SJCRH30 (cell line): ENCODE measurements at places on chromosomes 13 and 19. TPM values are rescaled to one million over a fixed set of nuclear protein-coding genes. Genes with fewer than 3 reads are reported as not detected.

GRCh38 chr19:18762125-18763023 is 28.7 kb downstream of the COMP start:
- H3K27ac ChIP-seq = 0 out of 2 replicates have a peak overlapping the region, but pooled peaks have one; percentile 15
- H3K4me3 ChIP-seq = peak overlapping the region; percentile 29
- H3K27me3 ChIP-seq = no peaks in the 10 kb centered on the region
- peaks cover 43% of the 10 kb centered on the region for H3K4me1 ChIP-seq
- no peaks in the 10 kb centered on the region for H3K36me3 ChIP-seq

DNA sequence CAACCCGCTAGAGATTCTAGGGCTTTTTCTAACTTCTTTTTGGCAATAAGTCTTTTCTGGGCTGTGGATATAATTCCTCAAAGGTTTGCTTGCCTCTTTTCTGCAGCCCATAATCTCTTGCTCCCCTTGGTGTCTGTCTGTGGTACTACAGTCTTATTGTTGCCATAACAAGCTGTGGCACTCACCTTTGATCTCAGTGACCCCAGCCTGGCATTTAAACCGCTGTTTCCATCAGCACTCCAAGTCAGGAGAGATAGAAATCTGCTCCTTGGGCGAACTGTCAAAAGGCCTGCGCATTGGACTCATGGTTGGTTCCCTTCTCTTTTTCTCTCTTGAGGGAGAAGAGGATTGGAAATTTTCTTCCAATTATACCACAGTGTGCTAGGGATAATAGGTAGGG is 14.5 kb upstream of the MPHOSPH8 start:
- DNase-seq = peak; percentile 30
- H3K27ac ChIP-seq = no peak overlapping the region
- H3K4me3 ChIP-seq = no peak overlapping the region
- no peaks in the 10 kb centered on the region for H3K27me3 ChIP-seq
- no peaks in the 10 kb centered on the region for H3K4me1 ChIP-seq
- peaks cover 5% of the 10 kb centered on the region; the same call in 1 of the 2 replicates for H3K36me3 ChIP-seq

GRCh38 chr13:35936246-35936978 is 194.8 kb downstream of the DCLK1 start:
- DNase-seq = no peak
- H3K27me3 ChIP-seq = no peaks in the 10 kb centered on the region
- H3K4me3 ChIP-seq = no peak overlapping the region
- H3K27ac ChIP-seq = no peak overlapping the region

GRCh38 chr13:99909836-99910619 is 61.5 kb downstream of the ZIC5 start:
- no peaks in the 10 kb centered on the region for H3K27me3 ChIP-seq
- no peak for DNase-seq
- H3K4me1 ChIP-seq = no peaks in the 10 kb centered on the region
- H3K4me3 ChIP-seq = no peak overlapping the region
- H3K27ac ChIP-seq = no peak overlapping the region
- H3K36me3 ChIP-seq = no peaks in the 10 kb centered on the region

DNA sequence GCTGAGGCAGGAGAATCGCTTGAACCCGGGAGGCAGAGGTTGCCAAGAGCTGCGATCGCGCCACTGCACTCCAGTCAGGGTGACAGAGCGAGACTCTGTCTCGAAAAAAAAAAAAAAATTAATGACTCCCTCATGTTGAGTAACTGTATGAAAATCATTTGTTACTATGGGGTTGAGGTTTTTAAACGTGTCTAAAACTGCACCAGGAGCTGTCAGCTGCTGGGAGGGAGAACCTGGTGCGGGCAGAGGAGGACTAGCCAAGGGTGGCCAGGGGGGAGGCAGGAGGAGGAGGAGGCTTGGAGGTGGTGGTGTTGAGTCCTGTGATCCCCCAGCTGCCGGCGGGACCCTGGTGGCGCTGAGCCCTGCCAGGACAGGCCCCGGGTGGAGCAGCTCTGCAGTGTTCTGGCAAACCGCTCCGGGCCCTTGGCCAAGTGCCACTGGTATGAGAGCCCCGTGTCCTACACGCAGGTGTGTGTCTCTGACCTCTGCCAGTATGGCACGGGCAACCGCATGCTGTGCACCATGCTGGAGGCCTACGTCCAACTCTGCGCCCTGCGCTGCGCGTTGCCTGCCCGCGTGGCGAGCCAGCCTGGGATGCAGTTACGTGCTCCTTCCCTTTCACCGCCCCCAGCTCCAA is 17.1 kb upstream of the FXYD3 start:
- no peak overlapping the region for H3K27ac ChIP-seq
- H3K4me3 ChIP-seq = no peak overlapping the region
- 0 out of 2 replicates have a peak, but pooled peaks cover 2% of the 10 kb centered on the region for H3K27me3 ChIP-seq
- DNase-seq = no peak

The SLC7A9 gene
- total RNA-seq = not detected in 2 replicates

GRCh38 chr19:55355213-55355821 is 798 bp upstream of the COX6B2 start:
- peak; percentile 58 for DNase-seq
- peaks cover 7% of the 10 kb centered on the region; the same call in 1 of the 2 replicates for H3K4me1 ChIP-seq
- no peaks in the 10 kb centered on the region for H3K36me3 ChIP-seq

GRCh38 chr13:63455938-63456337 is 2040.3 kb upstream of the PCDH20 start:
- H3K36me3 ChIP-seq = no peaks in the 10 kb centered on the region

GRCh38 chr13:64154514-64154913 is 2738.9 kb upstream of the PCDH20 start:
- peaks cover 7% of the 10 kb centered on the region; the same call in 1 of the 2 replicates for H3K4me1 ChIP-seq
- peak; percentile 43 for DNase-seq
- no peaks in the 10 kb centered on the region for H3K36me3 ChIP-seq

GRCh38 chr13:99289271-99289670 is 17.9 kb downstream of the GPR183 start:
- H3K27me3 ChIP-seq = no peaks in the 10 kb centered on the region
- no peak overlapping the region for H3K4me3 ChIP-seq
- no peaks in the 10 kb centered on the region for H3K4me1 ChIP-seq

DNA sequence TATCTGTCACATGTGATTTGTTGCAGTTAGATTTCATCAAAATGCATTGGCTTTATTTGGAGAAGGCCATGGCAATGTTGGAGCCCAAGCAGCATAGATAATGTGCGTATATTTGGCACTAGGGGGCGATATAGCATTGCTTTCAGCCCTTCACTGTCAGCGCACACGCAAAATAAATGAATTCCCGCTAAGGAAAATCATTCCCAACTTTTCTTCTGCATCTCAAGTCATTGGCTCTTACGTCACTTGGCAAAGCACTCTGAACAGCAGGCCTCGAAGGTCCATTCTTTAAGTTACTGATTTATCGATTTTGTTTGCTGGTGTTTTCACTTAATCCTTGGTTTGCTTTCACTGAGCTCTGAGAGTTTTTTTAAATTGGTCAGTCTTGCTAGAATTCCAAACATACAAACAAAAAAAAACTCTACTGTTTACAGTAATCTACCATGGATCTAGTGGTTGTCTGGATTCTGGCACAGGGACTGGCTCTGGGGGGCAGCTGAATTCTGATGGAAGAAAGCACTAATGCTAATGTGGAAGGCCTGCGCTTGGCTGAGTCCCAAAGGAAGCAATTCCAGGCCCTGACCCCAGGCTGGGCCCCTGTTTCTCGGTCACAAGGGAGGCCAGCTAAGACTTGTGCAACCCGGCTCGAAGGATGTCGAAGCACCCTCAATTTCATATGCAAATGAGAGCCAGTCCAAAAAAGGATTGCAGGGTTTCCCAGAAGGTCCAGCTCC is 97.7 kb upstream of the IPO5 start:
- H3K36me3 ChIP-seq = no peaks in the 10 kb centered on the region
- peak overlapping the region; percentile 22 for H3K4me3 ChIP-seq
- no peak overlapping the region; the same call in 1 of the 2 replicates for H3K27ac ChIP-seq
- DNase-seq = peak; percentile 84
- no peaks in the 10 kb centered on the region for H3K27me3 ChIP-seq

- no peak overlapping the region for H3K27ac ChIP-seq
- DNase-seq = no peak
- no peak overlapping the region for H3K4me3 ChIP-seq
- no peaks in the 10 kb centered on the region; the same call in 1 of the 2 replicates for H3K4me1 ChIP-seq
- no peaks in the 10 kb centered on the region for H3K36me3 ChIP-seq
Measured at GRCh38 chr13:73984201-73984600, 150.0 kb downstream of the KLF12 start.

The LILRA1 gene
- total RNA-seq = not detected in 2 replicates

- no peaks in the 10 kb centered on the region for H3K27me3 ChIP-seq
- peaks cover 90% of the 10 kb centered on the region for H3K36me3 ChIP-seq
- H3K27ac ChIP-seq = no peak overlapping the region
- DNase-seq = no peak
- no peak overlapping the region for H3K4me3 ChIP-seq
- H3K4me1 ChIP-seq = no peaks in the 10 kb centered on the region
Measured at GRCh38 chr13:25330541-25330940, 29.1 kb downstream of the NUP58 start.

The RNF225 gene
- total RNA-seq = 0.20 and 0.38 TPM in 2 replicates

GRCh38 chr19:46626446-46626845 is 1.6 kb upstream of the PTGIR start:
- H3K27me3 ChIP-seq = peaks cover 8% of the 10 kb centered on the region; the same call in 1 of the 2 replicates
- no peaks in the 10 kb centered on the region for H3K36me3 ChIP-seq
- H3K4me3 ChIP-seq = no peak overlapping the region

GRCh38 chr13:110444226-110444653 is 117.3 kb downstream of the RAB20 start:
- H3K27ac ChIP-seq = no peak overlapping the region
- no peaks in the 10 kb centered on the region; the same call in 1 of the 2 replicates for H3K4me1 ChIP-seq
- peak; percentile 35 for DNase-seq

DNA sequence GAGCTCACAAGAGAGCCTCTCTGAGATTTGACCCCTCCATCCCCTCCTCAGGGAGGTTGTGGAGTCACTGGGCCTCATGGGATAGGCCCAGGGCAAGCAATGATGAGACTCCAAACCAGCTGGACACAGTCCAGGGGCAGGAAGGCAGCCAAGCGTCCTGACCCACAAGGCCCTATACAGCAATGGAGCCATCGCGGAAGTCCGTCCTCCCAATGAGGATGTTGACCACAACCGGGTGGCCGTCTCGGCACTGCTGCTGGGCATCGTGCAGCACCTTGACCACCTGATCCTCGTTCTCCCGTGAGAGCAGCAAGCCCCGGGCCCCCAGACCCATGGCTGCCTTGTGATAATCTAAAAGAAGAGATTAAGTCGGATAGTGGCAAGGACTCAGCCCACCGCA is 7.9 kb downstream of the SYDE1 start:
- no peaks in the 10 kb centered on the region for H3K4me1 ChIP-seq
- no peak overlapping the region for H3K4me3 ChIP-seq
- H3K36me3 ChIP-seq = peaks cover 93% of the 10 kb centered on the region
- no peak overlapping the region for H3K27ac ChIP-seq

DNA sequence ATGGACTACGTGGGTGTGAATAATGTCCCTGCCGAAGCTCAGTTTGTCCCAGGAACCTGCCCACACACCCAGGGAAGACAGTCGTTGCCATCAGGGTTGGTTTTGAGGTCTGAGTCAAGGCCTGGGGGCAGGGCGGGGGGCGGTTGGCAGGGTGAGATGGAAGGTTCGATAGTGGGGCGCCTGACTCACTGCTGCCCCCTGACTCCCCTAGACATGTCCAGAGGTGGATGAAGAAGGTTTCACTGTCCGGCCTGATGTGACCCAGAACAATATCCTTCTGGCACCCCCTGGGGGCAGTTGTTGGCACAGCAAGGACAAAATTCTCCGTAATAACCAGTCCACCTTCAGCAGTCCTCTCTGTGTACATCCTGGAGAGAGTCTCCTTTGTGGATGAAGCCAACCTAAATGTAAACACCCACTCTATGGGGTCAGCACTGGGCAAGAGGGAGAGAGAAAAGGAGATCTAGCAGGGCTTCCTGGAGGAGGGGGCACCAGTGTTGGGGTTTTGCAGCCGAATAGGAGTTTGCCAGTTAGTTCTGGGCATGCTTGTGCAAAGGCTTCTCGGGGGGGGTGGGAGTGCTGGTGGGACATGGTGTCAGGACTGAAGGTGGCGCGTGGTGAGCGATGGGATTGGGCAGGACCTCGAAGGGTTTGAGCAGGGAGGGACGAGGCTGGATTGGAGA is 19.6 kb upstream of the B3GNT3 start:
- no peaks in the 10 kb centered on the region for H3K36me3 ChIP-seq
- H3K4me3 ChIP-seq = no peak overlapping the region
- no peaks in the 10 kb centered on the region for H3K4me1 ChIP-seq

The ERCC5 gene
- 24.5 and 28.4 TPM in 2 replicates for total RNA-seq

The CGB1 gene
- not detected in 2 replicates for total RNA-seq

- H3K27me3 ChIP-seq = no peaks in the 10 kb centered on the region
- DNase-seq = no peak
- no peak overlapping the region for H3K4me3 ChIP-seq
Measured at GRCh38 chr13:37597477-37598025, 1.0 kb downstream of the POSTN start.

DNA sequence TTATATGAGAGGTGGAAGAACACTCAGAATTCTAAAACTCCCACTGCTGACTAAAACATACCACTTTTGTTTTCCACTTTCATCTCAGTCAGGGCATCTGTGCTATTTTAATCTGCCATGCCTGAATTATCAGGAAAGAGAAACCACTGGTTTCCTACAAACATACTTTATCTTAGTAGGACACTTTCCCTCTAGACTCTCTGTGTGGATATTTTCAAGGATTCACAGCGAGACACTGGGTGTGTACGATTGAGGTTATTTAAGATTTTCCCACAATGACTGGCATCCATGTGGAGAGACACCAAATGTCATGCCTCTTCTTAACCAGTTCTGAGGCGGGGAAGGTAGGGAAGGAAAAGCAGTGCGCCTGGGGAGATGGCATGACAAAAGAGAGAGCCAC is 212.2 kb downstream of the ENOX1 start:
- no peaks in the 10 kb centered on the region for H3K36me3 ChIP-seq
- no peak for DNase-seq
- H3K4me3 ChIP-seq = no peak overlapping the region
- H3K27me3 ChIP-seq = no peaks in the 10 kb centered on the region
- peaks cover 25% of the 10 kb centered on the region for H3K4me1 ChIP-seq

DNA sequence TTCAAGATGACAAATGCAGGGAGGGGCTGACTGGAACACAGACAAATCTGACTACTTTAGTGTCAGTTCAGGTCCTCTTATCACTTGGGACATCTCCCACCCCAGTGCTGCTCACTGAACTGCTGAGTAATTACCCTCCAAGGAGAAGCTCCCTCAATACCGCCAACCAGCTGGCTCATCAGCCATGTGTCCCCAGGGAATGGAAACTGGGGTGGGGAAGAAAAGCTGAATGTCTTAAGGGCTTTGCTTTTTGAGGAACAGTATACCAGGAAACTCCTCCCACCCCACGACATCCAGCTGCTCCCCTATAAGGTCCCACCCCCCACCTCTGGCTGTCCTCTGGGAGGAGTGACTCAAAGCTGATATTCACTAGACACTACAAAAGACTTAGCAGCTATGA is 2.0 kb downstream of the ZNF823 start:
- H3K27ac ChIP-seq = no peak overlapping the region
- H3K4me3 ChIP-seq = no peak overlapping the region
- no peaks in the 10 kb centered on the region for H3K27me3 ChIP-seq

GRCh38 chr13:92158346-92158745 is 759.9 kb downstream of the GPC5 start:
- H3K27me3 ChIP-seq = no peaks in the 10 kb centered on the region
- no peak overlapping the region for H3K4me3 ChIP-seq
- no peaks in the 10 kb centered on the region for H3K4me1 ChIP-seq
- no peaks in the 10 kb centered on the region for H3K36me3 ChIP-seq
- no peak for DNase-seq

The FBXO27 gene
- 0.71 and 1.0 TPM in 2 replicates for total RNA-seq

GRCh38 chr13:31912647-31913401 is 118.8 kb upstream of the FRY start:
- H3K36me3 ChIP-seq = no peaks in the 10 kb centered on the region
- DNase-seq = no peak
- H3K4me3 ChIP-seq = no peak overlapping the region
- H3K27me3 ChIP-seq = no peaks in the 10 kb centered on the region

- H3K27ac ChIP-seq = no peak overlapping the region
- H3K4me1 ChIP-seq = no peaks in the 10 kb centered on the region
- peaks cover 79% of the 10 kb centered on the region for H3K36me3 ChIP-seq
- H3K4me3 ChIP-seq = no peak overlapping the region
- no peaks in the 10 kb centered on the region for H3K27me3 ChIP-seq
Measured at GRCh38 chr13:33119856-33120543, 103.8 kb downstream of the KL start.
